NCI-H187 (cell line): ENCODE measurements at places on chromosomes 16 and 17.
A peak's percentile ranks its signal among the peaks of the same experiment; 100 is the strongest.

GRCh38 chr16:49704586-49705155 is 151.2 kb downstream of the ZNF423 start:
- no peak for DNase-seq

- no peak for DNase-seq
Observed at GRCh38 chr16:29007730-29008593, 23.1 kb downstream of the LAT start.

DNA sequence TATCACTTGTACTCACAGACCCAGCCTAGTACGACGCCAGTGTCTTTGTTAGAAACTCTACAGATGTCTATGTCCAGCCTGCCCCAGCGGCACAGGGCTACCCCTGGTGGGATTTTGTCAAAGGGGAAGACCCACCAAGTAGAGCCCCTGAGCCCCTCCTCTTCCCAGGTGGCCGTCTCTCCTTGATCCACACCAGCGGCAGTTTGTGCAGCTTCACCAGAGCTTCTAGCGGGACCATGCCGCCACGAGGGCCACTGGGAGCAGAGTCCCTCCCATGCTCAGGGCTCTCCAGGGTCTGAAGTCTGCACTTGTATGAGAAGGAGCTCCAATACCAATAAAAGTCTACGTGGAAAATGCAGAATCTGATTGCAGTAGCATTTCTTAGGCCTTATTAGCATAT is 157.1 kb downstream of the RPTOR start:
- DNase-seq = no peak

- no peak for DNase-seq
Observed at GRCh38 chr17:18009609-18010420, 29.2 kb downstream of the ATPAF2 start.

DNA sequence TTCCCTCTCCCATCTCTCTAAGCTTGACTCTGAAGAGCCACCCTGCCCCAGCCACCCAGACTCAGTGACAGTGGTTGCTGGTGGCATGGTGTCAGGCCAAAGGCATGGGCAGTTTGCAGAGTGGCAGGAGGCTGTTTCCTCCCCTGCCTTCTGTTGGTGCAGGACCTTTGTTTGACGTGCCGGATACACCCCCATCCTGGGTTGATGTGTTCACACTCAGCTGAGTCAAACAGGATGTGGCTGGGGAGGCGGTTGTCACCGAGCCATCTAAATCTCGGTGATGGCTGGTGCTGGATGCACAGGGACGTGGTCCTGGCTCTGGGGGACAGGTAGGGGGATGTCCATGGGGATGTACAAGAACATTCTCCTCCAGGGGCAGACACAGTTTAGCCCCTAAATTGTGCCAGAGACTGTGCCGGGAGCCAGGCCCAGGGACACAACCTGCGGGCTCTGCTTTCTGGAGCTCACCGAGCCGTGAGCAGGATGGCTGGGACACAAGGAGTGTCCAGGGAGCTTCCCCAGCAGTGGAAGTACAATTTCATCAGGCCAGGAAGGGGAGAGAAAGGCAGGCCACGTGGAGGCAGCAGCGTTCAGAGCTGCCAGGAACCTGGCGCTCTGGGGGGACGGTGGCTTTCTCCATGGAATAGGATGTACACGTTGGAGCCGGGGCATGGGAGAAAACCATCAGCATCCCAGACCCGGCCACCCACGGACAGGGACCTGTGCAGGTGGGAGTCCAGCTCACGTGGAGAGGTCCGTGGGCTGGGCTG is 264.2 kb downstream of the SEC14L1 start:
- DNase-seq = no peak

GRCh38 chr17:13337864-13338371 is 263.8 kb downstream of the HS3ST3A1 start:
- DNase-seq = no peak

GRCh38 chr17:45311760-45312476 is 4.9 kb downstream of the MAP3K14 start:
- no peak for DNase-seq

DNA sequence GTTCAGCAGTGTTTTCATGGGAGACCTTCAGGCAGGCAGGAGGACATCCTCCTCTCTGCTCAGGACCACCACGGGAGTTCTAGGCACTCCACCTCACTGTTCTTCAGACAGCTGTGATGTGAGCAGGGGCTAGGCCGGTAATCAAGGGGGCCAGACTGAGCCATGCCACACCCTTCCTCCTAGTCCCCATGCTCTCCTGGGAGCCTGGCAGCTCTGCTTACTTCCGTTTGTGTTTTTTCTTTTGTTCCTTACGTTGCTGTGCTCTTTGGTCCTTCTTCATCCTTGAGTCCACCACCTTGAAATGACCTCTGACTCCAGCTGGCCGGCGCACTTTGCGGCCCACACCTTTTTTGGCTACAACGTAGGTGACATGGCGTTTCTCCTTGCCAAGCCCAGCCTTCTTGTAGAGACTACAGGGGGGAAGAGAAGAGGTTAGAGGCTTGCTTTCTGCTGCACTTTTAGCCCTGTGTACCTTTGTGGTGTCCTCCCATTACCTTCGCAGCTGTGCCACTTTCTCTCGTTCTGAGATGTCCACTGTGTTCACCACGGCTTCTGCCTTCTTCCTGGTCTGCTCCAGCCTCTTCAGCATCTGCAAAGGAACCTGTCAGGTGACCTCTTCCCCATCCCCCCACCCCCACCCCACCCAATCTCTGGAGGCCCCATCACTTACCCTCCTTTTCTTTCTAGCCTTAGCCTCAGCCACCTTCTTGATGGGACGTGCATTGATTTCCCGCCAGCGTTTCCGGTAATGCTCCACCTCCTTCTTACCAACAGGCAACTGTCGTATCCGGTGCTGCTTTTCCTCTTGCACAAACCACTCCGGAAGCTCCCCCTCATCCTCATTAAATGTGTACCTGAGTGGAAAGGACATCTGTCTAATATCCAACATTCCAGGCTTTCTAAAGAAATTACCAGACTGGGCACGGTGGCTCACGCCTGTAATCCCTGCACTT is 7.4 kb upstream of the PSMC5 start:
- DNase-seq = no peak

GRCh38 chr17:68429881-68430280 is 27.4 kb downstream of the WIPI1 start:
- DNase-seq = no peak

DNA sequence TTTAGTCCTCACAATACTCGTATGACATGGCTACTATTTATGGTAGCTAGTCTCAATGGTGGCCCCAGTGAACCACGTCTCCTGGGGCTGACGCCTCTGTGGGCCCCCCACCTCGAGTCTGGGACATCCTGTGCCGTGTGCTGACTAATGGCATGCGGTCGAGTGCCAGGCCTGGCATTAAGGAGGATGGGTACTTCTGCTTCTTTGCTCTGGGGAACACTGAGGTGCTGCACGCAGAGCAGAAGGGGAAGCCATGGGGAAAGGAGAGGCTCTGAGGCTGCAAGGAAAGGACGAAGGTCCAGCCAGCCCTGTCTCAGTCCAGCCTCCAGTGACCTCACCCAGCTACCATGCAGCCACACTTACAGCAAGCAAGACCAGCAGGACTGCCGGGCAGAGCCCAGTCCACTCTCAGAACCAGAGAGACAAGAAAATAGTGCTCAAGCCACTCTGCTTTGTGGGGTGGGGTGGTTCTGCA is 5.7 kb upstream of the MPRIP start:
- DNase-seq = no peak

DNA sequence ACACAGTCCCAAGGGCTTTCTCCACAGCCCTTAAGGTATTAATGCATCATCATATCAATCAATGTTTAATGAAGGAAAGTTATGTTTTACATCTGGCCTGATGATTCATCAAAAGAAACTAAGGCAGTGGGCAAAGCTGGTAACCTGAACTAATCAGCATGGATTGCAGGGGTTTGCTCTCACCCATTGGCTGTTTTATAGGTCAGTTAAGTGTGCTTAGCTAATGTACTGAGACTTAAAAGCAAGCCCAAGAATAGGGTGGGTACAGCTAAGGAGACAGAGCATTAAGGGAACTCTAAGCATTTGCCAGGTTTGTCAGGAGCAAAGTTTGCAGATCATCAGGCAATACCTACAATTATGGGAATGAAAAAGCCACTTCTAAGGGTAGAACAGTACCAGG is 1247.6 kb downstream of the CDH8 start:
- DNase-seq = no peak

GRCh38 chr16:78930561-78930960 is 670.0 kb downstream of the MAF start:
- DNase-seq = no peak

GRCh38 chr16:55326261-55327092 is 2.5 kb downstream of the IRX6 start:
- no peak for DNase-seq

GRCh38 chr17:8658810-8659209 is 28.3 kb upstream of the MYH10 start:
- DNase-seq = no peak

DNA sequence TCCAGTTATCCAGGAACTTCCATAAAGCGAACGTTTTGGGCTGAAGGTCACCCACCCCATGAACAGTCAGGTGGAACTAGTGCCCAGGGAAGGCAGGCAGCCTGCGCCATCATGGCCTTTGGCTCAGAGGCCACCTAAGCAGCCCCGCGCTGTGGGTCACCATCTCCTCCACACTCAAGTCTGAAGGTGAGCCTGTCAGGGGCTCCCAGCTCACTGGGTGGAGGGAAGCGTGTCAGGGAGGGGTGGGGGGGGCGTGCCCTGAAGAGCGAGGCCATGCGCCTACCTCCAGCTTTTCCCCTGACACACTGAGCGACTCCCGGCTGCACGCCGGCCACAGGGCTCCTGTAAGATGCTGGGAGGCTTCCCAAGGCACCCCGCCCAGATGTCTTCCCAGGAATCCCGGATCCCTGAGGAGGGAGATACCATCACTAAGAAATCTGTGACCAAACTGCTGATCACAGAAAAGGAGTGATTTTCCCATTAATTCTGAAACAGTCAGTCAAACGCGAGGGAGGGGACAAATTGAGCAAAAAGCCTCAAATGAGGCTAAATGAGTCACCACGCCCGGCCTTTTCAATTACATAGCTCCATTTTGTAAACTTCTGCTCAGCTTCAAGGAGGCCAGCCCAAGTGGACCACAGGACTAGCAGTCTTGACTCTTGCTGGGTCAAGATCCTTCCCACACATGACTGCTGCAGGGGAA is 26.5 kb upstream of the SLC25A19 start:
- no peak for DNase-seq

GRCh38 chr17:74493331-74493833 is 26.9 kb downstream of the CD300A start:
- peak; percentile 43 for DNase-seq

GRCh38 chr17:38693700-38694329 is 11.3 kb upstream of the MLLT6 start:
- DNase-seq = no peak

DNA sequence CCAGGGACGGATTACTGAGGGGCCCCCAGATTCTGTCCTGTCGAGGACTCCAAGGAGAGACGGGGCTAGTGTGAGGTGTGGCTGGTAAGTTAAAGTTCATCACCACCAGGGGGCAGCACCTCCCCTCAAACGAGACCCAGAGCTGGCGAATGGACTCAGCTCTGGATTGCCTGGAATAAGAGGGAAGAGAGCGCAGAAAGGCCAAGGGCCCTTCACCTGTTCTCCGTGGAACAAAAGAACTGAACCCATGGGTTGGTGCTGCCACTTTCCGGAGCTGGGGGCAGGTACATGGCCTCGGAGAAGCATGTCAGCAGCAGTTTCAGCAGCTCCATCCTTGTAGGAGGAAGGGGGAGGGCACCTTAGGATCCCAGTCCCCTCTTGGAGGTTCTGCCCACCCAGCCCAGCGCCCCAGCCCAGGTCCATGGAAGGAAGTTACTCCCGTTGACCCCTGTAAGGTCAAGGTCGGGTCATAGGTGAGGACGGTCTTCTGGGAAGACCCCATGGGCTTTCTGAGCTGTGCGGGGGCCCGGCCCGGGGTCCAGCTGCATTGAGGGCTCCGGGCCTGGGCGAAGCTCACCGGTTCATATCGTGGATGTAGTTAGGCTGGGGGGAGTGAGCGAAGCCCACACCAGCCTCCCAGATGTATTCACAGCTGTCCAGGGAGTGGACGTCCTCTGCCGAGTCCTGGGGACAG is 10.8 kb downstream of the HID1 start:
- DNase-seq = peak; percentile 60

DNA sequence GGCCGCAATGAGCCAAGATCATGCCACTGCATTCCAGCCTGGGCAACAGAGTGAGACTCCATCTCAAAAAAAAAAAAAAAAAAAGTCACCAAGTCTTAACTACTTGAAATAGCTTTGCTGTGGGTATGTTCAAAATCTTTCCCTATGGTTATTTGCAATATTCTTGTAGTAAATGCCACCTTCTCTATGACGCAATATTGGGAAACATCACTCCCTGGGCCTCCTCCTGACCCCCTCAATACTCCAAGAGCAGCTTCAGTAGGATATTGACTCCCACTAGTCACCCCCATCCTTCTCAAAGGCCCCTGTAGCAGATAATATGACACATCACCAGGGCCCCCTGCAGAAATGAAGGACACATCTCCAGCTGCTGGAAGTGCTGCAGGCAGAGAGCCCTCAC is 137.8 kb downstream of the AIPL1 start:
- no peak for DNase-seq

DNA sequence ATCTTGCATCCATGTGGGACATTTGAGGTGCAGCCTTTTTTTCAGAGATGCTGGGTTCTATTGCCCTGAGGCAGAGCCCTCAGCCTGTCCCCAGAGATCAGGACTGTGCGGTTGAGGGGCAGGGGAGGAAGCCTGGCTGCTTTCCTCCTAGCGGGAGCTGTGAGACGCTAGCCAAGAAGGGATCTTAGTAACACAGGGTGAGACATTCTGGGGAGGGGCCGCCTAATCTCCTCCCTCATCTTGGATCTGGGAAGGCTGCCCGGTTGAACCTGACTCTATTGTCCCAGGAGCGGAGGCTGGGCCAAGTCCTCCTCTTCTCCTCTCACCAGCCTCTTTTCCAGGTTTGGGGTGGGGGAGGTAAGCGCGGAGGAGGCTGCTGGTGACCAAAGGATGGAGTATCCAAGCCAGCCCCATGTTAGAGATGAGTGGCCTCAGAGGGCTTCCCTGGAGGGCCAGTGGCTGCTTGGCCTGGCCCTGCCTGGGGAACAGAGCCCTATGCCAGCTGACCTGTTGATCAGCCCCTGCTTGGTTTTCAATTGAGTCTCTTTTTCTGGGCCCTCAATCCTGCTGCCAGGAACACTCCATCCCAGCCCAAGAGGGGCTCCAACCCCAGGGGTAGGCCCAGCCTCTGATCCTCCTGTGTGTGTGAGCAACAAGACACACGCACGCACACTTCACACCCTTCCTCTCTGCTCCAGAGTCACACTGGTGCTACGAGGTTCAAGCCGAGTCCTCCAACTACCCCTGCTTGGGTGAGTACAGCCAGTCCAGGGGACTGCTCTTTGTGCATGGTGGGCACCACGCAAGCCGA is 5.0 kb downstream of the CA4 start:
- DNase-seq = no peak

- DNase-seq = no peak
Observed at GRCh38 chr17:73474370-73474988, 162.7 kb upstream of the CDC42EP4 start.
